EH (cell line): ENCODE measurements at places on chromosomes 7 and 10.
A peak's percentile ranks its signal among the peaks of the same experiment; 100 is the strongest.

DNA sequence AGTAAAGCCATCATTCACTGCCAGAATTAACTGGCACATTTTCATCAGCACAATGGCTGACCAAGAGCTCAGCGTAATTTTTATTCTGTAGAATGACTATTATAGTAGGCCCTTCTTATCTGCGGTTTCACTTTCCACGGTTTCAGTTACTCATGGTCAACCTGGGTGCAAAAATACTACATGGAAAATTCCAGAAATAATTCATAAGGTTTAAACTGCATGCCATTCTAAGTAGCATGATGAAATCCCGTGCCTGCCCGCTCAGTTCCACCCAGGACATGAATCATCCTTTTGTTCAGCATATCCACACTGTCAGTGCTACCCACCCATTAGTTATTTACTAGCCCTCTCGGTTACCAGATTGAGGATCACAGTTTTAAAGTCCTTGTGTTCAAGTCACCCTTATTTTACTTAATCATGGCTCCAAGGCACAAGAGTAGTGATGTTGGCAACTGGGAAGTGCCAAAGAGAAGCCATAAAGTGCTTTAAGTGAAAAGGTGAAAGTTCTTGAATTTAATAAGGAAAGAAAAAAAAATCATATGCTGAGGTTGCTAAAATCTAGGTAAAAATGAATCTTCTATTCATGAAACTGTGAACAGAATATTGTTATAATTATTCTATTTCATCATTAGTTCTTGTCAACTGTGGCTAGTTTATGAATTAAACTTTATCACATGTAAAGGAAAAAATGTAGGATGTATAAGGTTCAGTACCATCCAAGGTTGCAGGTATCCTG is 204.9 kb downstream of the DOCK4 start:
- DNase-seq, result peak; percentile 63

DNA sequence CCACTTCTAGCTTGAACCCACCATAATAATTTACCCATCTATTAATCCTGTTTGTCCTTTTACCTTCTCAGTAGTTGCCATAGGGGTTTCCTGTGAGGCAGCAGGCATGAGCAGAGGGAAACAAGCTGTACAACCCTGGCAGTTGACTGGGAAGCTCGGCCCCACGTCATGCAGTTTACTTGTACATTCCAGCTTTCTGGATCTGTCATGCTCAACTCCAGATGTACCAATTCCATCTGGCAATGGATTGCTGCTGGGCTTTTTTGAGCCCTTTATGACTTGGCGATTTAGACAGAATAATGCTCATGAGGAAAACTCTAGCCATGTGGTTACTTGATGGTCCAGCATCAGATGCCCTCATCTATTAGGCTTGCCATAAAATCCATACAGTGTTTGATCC is 112.5 kb downstream of the GNAI1 start:
- peak; percentile 83 for DNase-seq

DNA sequence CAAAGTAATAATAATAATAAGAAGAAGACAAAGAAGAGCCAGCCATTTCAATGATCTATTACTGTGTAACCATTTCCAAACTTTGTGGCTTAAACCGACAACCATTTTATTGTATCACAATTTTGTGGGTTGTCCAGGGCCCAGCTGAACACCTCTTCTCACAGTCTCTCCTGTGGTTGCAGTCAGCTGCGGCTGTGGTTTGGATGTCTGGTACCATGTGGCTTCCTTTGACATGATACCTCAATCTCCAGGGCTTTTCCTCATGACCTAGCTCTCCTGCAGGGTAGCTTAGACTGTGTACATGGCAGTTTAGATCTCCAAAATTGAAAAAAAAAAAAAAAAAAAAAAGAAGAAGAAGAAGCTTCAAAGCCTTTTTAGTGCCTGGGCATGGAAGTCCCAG is 72.6 kb upstream of the NFKB2 start:
- DNase-seq, result no peak

DNA sequence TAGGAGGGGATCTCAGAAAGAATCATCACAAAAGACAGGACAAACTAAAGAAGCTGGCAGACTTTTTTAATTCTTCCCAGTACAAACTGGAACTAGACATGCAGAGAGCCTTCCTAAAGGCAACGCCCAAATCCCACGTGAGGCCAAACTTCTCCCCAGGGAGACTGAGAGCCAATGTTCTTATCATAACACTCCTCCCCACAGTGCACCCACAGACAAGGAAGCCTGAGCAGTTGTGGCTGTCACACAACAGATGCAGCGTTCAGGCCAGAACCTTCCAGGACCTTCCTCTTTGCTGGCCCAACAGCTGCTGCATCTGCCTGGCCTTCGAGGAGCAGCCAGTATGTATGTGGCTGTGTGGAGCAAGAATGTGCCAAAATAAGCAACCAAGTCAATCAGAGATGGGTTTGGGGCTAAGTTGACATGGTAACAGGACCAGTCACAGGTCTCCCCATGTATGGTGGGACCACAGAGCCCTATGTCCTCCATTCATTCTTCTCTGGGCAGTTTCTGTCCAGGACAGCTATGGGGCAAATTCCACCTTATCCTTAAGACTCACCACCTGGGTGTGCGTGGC is 34.9 kb downstream of the SRPK2 start:
- DNase-seq, result peak; percentile 16

- DNase-seq, result peak; percentile 77
Measured at GRCh38 chr10:131874991-131875451, 25.8 kb upstream of the PPP2R2D start.

DNA sequence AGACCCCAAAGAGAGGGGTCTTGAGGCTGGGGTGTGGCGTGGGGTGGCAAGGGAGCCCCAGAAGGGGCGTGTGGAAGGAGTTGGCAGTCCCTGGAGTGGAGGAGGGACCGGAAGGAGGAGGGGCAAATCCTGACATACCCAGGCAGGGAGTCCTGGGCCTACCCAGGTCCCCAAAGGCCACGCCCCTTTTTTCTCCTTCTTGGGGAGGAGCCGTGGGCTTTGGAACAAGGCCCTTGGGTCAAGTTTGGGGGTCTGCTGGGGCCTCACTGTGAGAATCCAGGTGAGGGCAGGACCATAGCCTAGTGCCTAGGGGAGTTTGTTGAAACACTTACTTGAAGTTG is 1.2 kb upstream of the SMARCD3 start:
- DNase-seq, result peak; percentile 77

GRCh38 chr7:36198854-36199266 is 45.8 kb downstream of the EEPD1 start:
- DNase-seq, result peak; percentile 58

DNA sequence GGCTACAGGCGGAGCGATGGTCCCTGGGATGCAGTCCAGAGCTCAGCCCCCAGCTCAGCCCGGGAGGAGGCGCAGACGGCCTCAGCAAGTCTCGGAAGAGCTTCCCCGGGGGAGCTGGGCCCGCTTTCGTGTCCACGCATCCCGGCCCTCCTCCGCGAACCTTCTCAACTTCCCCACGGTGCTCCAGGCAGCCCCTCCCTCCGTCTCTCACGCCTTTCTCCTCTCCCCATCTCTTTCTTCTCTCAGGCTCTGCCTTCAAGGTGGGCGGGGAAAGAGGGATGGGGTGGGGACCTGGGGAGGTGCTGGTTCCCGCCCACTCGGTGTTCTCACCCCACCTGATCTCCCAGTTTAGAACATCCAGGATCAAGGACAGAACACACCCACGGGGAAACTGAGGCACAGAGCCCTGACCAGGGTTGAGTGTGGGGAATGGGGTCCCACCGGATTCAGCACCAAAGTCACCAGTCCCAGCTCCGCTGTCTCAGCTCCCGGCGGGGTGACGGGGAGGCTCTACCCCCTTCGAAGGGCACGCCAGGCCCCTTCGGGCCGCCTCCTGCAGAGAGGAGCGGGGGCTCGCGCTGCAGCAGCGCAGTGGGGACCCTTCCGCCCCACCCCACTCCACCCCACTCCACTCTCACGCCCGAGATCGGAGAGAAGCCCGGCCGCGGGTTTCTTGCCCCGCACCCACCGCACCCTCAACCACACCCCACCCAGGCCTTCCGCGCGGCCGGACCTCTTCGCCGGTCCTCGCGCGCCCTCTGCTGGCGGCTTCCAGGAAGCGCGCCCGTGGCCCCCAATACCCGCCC is 18.2 kb downstream of the POLL start:
- DNase-seq, result peak; percentile 73

- DNase-seq, result no peak
Measured at GRCh38 chr7:4751398-4751947, 23.9 kb upstream of the AP5Z1 start.

GRCh38 chr7:43212921-43213320 is 100.5 kb downstream of the HECW1 start:
- no peak for DNase-seq

GRCh38 chr10:97874332-97874731 is 24.7 kb downstream of the GOLGA7B start:
- DNase-seq, result no peak

DNA sequence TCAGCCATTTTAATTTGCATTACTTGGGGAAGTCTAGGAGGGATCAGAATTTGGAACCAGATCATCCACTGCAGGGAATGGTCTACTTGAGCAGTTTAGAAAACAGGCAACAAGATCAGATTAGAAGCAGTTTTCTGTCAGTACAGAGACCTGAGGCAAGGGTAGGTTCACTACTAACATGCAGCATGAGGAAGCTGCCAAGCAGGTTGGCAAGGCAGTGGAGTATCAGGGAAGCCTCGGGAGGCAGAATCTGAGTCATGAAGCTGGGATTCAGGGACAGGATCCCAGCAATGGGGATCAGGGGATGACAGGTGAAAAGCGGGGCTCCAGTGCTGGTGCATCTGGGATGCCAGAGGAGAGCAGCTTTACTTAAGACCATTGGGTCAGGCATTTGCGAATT is 28.1 kb downstream of the ENO4 start:
- DNase-seq, result no peak

DNA sequence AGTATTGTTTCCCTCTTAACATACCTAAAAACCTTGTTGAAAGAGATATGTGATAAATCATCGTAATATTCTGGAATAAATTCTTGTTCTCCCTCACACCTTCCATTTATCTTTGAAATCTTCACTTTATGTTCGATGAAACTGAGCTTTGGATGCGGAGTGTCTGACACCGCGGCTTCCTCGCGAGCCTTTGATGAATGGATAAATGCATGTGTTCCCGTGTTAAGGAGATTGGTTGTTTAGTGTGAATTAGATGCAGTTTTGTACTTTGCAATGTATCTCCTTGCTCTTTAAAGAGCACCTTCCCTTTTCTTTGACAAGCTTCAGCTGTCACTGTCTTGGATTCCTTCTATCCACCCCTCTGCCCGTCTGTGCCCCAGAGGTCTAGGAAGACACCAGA is 138.1 kb downstream of the DOCK1 start:
- no peak for DNase-seq

DNA sequence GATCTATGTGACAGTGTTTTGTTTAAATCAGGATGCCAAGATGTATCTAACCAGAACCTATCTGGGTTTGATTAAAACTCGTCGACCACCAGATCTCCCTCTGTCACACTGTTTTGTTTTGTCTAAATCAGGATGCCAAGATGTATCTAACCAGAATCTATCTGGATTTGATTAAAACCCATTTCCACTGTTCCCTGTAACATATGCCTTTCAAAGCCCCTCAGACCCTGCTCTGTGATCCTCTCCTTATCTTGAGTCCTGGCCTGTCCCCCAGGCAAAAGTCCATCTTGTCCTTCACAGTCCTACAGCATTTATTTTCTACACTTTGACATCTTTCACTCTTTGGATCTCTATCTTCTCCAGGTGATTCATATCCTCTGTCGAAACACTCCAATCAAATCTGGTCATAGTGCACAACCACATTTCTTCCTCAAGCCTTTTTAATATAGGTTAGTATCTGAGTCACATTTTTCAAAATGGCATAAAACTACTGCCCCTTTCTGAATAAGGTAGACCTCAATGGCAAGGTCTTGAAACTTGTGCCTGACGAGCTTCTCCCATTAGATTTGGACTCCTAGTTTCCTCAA is 32.5 kb downstream of the ERLIN1 start:
- no peak for DNase-seq

GRCh38 chr10:45052700-45053099 is 52.0 kb downstream of the ZNF22 start:
- DNase-seq, result no peak

GRCh38 chr7:6317797-6318438 is 45.5 kb upstream of the CYTH3 start:
- peak; percentile 92 for DNase-seq

DNA sequence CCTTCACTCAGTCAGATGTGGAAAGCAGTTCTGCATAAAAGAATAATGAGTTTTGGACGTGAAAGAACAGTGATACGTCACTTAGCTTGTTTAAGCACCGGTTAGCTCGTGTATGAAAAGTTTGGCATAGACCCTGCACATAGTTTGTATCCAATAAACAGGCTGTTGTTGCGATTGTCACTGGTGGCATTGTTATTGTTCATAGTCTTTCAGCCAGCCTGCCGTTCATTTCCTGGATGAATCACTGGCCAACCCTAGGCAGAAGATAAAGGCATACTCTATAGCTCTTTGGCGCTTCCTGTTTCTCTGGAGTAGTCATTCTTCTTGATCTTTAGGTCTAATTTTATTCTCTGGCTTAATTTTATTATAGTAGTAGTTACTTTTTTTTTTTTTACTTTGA is 57.8 kb upstream of the ANKRD30A start:
- DNase-seq, result no peak
